Pulmonary artery endothelial cell (primary cell): ENCODE measurements at places on chromosomes 7 and 10. TPM values are rescaled to one million over a fixed set of nuclear protein-coding genes. Genes with fewer than 3 reads are reported as not detected.

Gene EGFR
- 2.5 and 3.6 TPM in 2 replicates for total RNA-seq

Gene SPOCK2
- total RNA-seq = 0.18 and 0.20 TPM in 2 replicates

DNA sequence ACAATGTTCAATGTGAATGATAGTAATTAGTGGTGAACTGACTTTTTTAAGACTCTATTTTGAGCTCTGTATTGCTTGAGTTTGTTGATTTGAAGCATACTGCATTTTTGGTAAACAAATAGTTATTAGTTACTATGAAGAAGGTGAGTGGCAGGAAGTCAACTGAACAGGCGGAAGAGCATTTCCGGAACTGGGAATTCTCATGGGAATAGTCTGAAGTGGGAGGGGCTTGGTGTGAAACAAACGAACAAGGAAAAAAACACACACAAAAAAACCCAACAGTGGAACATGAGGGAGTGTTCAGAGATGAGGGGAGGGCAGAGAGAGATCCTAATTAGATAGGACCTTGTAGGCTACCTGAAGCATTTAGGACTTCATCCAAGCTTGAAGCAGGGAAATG lies 43.9 kb upstream of the C1QL3 start:
- DNase-seq = no peak

- no peak for DNase-seq
Observed at GRCh38 chr10:78659598-78659967, 409.2 kb upstream of the ZMIZ1 start.
